ENCODE measurements at places on chromosomes 5 and 9.

- no peak for DNase-seq
Observed at GRCh38 chr5:96331210-96331609, 101.8 kb downstream of the PCSK1 start.

- DNase-seq, result no peak
Observed at GRCh38 chr9:123478160-123478559, 122.2 kb downstream of the CRB2 start.

GRCh38 chr9:130981002-130981755 lies 27.8 kb upstream of the LAMC3 start:
- DNase-seq, result no peak

DNA sequence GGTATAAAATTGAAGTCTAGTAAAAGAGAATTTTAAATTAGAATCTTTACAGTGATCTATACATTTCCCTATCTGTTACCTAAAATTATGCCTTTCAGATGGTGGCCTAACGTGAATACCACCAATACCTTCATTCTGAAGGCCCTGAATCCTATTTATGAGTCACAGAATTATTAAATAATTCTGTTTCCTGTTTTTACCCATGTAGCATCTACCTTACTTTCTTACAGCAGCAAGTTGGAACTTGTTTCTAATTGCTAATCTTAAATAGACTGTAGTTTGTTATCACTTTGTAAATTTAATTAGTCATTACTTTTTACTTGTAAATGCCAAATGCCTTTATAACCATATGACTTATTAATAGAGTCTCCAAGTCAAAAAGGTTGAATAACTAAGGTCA lies 135.0 kb downstream of the PDE4D start:
- no peak for DNase-seq

DNA sequence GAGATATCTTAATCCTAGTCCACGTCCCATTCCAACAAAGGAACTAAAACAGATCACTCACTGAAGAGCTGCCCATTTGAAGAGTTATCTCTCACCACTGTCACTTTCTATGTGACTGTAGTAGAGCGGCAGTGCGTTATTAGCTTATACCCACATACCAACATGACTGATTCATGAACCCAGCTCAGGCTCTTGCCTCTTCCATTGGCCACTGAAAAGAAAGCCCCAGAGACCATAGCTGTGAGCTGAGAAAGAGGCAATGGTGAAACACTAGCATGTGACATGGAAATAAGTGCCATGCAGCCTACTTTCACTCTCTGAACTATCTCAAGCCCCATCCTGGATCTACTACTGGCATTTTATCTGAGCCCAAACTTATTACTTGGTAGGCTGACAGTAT lies 151.7 kb upstream of the MOCS2 start:
- DNase-seq, result no peak

DNA sequence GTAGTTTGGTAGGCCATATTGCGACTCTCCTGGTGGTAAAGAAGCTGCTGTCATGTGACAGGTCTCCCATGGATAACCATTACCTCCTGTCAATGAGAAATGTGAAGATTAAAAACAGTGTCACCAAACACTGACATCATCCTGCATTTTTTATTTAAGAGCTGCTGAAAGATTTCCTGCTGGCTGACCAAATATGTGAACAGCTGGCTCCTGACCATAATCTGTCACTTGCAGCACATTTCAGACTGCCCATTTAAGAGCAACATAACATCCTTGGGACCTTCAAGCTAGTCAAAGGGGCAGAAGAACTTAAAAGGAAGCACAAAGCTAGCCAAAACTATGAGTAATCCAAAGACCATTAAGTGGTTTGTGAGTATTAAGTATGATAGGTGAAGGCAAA lies 288.0 kb downstream of the IZUMO3 start:
- DNase-seq, result no peak

- DNase-seq, result no peak
Observed at GRCh38 chr9:131668439-131669268, 71.2 kb downstream of the RAPGEF1 start.

DNA sequence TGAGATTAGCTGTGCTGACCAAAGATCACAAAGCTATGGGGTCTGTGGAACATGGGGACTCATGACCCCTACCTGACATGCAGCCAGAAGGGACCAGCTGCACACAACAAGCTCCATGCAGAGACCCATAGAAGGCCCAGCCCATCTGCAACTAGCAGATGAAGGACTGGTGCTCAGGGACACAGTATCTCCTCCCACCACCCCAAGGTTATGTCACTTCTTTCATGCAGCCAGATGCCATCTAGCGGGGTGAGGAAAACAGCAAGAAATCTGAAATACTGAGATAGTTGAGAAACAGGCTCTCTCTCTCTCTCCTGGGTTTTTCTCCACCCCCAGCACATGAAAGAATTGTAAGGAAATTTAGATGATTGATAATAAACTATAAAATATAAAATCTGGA lies 161.3 kb upstream of the DAPK1 start:
- DNase-seq, result no peak

GRCh38 chr9:122978601-122979000 lies 37.8 kb downstream of the RABGAP1 start:
- DNase-seq, result no peak
